ENCODE measurements at places on chromosomes 6 and 20.

GRCh38 chr6:66418906-66419305 lies 711.9 kb upstream of the EYS start:
- DNase-seq = no peak

- DNase-seq = no peak
These were observed 88.8 kb downstream of the MAP3K4 start for GRCh38 chr6:161080263-161080970.

- DNase-seq = no peak
These were observed 12.1 kb downstream of the SCAND1 start for GRCh38 chr20:35942243-35942642.

- no peak for DNase-seq
These were observed 67.3 kb downstream of the MDGA1 start for GRCh38 chr6:37630281-37630799.

DNA sequence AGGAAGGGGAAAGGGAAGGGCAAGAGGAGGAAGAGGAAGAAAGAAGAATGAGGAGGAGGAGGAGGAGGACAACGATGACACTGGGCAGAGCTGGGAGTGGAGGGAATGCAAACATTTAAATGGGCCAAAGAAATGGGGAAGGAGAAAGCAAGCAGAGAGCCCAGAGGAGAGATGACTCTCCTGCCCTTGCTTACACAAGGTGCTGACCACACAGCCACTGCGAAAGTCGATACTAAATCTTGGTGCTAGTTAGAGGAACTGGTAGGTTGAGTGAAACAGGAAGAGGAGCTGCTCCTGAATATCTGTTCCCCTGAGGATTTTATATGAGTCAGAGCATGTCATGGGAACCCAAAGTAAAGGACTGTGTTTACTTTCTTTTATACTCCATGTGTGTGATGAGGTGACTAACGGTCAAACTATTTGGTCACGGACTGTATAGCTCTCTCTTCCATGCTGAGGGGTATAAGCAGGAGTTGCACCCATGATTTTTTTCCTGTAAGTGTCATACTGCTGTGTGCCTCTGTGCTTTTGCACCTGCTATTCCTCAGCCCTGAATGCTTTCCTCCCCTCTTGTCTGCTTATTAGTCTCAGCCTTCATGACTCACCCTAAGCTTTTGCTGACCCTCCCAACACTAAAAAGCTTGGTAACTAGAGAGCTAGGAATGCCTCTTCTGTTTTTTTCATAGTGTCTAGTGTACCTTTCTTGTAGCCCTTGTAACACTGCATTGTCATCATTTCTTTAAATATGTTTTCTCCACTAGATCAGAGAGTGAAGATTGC lies 9.5 kb upstream of the PAQR8 start:
- peak; percentile 66 for DNase-seq
